ENCODE measurements at places on chromosomes 13 and 19. TPM values are rescaled to one million over a fixed set of nuclear protein-coding genes. Genes with fewer than 3 reads are reported as not detected.

AXL gene
- polyA plus RNA-seq = 37.6 TPM

ZNF154 gene
- 27.7 TPM for polyA plus RNA-seq

ZNF208 gene
- 1.6 TPM for polyA plus RNA-seq

CA11 gene
- 29.2 TPM for polyA plus RNA-seq

CEACAM3 gene
- not detected for polyA plus RNA-seq

FARSA gene
- polyA plus RNA-seq = 58.6 TPM

RASGRP4 gene
- 1.0 TPM for polyA plus RNA-seq

RAB20 gene
- polyA plus RNA-seq = 9.6 TPM

GRCh38 chr13:80814541-80814940, 473.6 kb upstream of the SPRY2 start:
- no peak for DNase-seq

- DNase-seq = no peak
Observed at GRCh38 chr19:34998777-34999497, 1.2 kb upstream of the GRAMD1A start.

GRCh38 chr19:44777715-44778347, at the start of gene CBLC:
Gene CBLC, plus strand, starts transcription at chr19:44777890. Its CDS starts 42 bp downstream, at chr19:44777932.
- no peak for DNase-seq

GRCh38 chr19:6730153-6730804, 7.1 kb downstream of the GPR108 start:
- DNase-seq = no peak

DNA sequence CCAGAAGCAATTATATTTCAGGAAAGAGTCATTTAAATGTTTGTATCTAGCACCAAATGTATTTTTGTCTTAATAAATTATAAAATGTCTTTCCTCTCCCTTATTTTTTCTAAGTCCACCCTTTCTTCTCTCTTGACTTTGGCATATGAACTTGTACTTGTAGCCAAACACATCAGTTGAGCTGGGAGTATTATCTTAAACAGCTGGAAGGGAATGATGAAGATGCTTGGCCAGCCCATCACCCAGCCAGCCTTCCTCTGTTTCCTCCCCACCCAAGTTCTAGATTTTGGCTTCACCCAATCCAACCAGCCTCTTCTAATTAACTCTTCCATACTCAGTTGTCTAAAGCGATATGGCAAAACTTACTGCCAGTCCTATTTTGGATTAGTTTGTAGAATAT, 272.5 kb downstream of the ENOX1 start:
- no peak for DNase-seq

DNA sequence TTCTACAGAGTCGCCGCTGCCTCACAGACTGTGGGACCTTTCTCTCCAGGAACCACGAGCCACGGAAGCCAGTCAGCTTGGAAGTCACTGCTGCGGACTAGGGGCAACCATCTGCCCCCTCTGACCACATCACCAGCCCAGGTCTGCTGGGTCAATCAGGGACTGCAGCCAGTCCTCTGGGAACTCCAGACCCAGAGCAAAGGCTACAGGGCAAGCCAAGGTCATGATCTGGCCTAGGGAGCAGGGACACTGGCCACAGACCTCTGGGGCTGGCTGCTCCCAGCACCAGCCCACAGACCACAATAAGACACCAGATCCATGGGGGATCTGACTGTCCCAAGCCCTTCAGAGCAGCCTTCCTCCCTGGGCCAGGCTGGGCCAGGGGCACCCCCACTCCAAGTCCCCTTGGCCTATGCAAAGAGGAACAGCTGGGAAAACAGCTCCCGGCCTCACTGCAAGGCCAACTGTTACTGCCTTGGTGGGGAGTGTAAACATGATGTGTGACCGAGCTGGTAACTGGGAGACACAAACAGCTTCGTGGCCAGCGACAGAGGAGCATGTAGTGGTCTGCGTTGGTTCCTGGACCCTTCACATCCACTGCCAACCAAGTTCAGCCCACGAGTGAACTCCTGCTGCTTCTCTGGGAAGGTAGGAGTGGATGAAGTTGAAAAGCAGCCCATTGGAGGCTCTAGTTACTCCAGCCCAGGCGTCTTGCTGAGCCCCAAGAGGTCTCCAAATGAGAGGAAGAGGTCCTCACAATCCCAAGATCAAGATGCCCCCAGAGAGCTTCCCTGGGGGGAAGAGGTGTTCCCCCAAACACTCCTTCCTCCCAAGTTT, 1.5 kb downstream of the AKT2 start:
- no peak for DNase-seq

GRCh38 chr13:107827840-107828549, 387.3 kb downstream of the LIG4 start:
- DNase-seq = no peak

GRCh38 chr13:110448230-110448629, 113.3 kb downstream of the RAB20 start:
- DNase-seq = no peak

DNA sequence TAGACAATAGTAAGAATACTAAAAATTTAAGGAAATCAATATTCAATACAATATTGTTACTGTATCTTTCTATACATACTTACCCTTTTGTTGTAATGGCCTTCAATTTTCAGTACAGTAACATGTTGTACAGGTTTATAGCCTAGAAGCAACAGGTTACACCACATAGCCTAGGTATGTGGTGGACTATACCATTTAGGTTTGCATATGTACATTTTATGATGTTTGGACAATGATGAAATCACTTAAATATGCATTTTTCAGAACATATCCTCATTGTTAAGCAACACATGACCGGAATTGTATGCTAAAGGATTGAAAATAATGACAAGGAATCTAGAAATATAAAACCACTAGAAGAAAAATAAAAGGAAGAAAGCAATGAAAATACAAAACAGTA, 611.4 kb downstream of the DACH1 start:
- no peak for DNase-seq

DNA sequence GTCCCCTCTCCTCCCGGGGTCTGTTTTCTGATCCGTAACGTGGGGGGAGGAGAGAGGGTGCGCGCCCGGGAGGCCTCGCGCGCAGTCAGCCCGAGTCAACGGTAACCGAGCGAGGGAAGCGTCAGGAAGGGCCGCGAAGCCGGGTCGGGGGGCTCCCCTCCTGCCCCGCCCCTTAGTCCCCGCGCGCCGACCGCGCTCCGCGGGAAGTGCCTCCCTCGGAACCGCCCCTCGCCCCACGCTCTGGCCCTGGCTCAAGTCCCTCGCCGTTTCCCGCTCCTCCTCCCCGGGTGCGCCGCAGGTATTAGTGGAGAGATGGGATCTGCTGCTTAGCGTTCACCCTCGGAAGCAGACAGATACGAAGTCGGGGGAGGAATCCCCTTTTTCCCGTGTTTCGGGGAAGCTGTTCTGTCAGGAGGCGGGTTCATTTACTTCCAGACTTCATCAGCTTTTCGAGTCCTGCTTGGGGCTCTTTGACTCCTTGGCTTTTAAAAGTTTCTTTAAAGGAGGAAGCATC, 770 bp downstream of the HNRNPM start:
- DNase-seq = no peak

- DNase-seq = no peak
Observed at GRCh38 chr13:47539317-47539716, 461.8 kb downstream of the SUCLA2 start.

DNA sequence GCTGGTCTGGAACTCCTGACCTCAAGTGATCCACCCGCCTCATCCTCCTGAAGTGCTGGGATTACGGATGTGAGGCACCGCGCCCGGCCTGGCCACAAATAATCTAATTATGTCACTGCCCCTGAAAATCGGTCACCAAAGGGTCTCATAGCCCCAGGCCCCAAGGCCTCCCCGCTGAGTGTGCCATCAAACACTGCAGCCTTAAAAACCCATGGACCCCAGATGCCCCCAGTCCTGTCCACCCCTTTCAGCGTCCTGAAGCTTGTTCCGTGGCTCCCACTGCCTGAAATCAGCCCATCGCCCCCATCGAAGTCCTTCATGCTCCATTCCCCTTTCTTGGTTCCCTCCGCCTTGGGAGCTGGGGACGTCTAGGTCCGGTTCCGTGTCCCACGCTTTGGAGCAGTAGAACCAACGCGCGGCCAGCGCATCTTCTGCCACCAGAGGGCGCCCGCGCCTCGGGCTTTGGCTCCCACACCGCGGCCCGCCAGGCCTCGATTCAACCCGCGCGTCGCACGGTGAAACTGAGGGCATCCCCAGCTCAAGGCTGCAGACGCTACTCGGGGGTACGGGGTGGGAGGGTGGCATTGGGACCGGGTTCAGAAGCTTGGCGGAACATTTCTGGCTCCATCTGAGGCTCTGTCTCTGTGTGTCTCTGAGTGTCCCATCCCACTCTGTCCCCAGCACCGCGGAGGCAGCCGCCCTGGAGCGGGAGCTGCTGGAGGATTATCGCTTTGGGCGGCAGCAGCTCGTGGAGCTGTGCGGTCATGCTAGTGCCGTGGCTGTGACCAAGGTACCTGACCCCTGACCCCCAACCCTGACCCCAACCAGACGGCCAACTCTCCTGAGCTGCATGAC, 3.5 kb downstream of the YJEFN3 start:
- peak; percentile 51 for DNase-seq

DNA sequence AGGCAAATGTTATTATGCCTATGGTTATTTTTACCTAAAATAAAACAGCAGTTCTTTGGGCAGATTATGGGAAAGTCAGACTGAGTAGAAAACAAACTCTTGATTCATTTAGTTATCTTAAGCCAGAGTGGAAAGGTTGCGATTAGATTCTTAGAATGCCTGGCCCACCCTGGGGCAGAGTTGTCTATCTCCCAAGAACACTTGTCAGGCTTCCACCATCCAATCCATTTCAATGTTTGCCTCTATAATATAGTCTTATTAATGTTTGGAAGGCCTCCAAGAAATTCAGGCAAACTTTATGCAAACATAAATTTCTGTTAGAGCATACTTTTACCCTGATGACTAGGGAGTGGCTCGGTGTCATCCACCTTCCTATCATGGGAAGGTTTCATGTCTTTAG, 207.0 kb downstream of the SLITRK6 start:
- DNase-seq = no peak

DNA sequence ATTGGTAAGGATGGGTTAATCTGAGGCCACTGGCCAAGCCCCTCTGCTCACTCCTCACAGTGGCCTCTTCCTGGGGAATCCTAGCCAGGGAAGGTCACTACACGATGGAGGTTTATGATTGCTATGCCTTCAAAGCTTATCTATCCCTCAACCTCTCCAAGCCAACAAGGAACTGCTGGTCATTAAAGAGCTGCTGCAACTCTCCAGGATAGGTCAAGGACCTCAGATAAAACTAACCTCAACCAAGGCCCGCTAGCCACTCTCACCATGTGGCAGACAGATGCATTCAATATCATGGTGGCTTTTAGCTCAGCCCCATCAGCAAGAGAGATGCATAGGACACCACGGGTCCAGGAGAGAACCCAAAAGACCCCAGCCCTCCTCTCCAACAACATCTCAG, 71.6 kb downstream of the SERTM1 start:
- no peak for DNase-seq

DNA sequence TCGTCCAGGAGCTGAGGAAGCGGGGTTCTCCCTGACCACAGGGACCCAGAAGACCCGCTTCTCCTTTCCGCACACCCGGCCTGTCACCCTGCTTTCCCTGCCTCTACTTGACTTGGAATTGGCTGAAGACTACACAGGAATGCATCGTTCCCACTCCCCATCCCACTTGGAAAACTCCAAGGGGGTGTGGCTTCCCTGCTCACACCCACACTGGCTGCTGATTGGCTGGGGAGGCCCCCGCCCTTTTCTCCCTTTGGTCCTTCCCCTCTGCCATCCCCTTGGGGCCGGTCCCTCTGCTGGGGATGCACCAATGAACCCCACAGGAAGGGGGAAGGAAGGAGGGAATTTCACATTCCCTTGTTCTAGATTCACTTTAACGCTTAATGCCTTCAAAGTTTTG, 18.9 kb downstream of the VASP start:
- no peak for DNase-seq

GRCh38 chr13:75978818-75979217, 342.7 kb downstream of the LMO7 start:
- no peak for DNase-seq

DNA sequence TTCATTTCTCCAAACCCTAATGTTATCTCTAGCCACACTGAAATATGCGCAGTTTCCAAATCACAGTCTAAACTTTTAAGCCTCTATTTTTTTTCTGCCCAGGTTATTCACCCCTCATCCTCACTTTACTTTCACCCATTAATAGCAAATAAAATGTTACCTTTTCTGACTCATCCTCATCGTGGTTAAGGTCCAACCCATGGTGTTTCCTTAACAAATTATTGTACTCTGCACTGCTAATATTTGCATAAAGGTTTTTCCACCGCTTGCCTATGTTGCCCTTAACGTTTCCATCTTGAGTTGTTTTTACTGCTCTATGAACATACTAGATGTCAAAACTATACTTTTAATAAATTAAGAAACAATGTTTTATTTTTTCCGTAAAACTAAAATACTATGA, 780.9 kb upstream of the KLHL1 start:
- DNase-seq = no peak

- no peak for DNase-seq
Observed at GRCh38 chr13:32117701-32118100, 86.1 kb downstream of the FRY start.

DNA sequence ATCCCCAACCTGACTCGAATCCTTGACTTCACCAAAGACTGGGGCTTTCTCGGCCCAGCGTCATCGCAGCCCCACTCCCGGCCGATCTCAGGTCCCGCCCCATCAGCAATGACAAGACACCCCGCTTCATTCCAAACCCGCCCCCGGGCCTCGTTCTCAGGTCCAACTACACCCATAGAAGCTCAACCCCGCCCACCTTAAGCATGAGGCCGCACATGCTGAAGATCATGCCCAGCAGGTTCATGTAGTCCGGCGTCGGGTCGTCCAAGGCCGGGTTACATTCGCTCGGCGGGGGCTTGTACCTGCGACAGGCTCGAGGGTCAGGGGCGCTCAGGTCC, 2.3 kb downstream of the WDR83 start:
- no peak for DNase-seq

DNA sequence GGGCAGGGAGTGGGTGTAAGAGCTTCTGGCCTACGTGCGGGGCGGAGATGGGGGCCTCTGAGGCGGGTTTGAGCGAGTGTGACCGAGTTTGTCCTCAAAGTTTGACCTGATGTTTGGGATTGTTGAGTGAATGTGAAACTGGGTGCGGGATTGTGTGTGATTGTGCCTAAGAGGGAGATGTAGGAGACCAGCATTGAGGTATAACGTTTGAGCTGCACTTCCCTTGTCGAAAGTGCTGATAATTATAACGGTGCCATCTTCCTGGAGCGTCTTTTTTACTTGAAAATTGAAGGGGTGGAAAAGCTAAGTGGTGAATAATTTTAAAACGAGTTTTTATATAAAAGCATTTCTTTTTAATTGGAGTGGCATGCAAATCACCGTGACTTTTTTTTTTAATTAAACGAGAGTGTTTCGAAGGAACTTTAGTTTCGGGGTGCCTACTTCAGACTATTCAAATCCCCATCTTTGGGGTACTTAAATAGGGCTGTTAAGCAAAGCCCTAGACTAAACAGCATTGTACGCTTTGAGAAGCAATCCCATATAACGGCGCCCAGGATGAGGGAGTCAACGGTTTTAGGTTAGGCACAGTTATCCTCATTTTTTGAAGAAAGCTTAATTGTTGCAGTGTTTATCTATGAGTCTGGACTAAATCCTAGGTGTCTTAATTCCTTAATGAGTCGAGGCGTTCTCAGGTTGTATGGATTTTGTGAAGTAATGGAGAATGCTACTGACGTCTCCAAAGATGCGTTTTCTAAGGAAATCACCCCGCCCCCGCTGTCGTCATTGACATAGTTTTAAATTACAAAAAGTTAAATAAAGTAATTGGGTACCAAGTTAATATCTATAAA, 594 bp downstream of the ZNF146 start:
- DNase-seq = peak; percentile 26

- no peak for DNase-seq
Observed at GRCh38 chr19:8319807-8320520, 1.2 kb downstream of the NDUFA7 start.
